Right forelimb (tissue), 1 donor: ENCODE measurements at places on chromosomes 1 and 21.

GRCh38 chr1:41416552-41417334 is 55.5 kb downstream of the FOXO6 start:
- DNase-seq = peak; percentile 84

DNA sequence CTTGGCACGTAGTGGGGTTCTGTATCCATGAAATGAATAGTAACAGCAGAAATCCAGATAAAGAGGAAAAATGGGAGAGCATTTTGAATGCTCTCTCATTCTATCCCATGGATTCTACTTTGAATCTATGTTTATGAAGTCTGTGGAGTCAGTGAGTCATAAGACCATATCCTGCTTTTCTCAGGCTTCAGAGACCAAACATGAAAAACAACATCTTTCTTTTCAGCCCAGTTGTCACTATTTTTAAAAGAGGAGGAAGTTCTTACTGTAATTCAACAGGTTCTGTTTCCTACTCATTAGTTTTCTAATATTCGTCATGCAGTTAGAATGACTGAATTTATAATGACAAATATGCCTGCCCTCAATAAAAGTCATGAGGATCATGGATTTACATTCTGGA is 39.4 kb upstream of the CD55 start:
- DNase-seq = no peak

DNA sequence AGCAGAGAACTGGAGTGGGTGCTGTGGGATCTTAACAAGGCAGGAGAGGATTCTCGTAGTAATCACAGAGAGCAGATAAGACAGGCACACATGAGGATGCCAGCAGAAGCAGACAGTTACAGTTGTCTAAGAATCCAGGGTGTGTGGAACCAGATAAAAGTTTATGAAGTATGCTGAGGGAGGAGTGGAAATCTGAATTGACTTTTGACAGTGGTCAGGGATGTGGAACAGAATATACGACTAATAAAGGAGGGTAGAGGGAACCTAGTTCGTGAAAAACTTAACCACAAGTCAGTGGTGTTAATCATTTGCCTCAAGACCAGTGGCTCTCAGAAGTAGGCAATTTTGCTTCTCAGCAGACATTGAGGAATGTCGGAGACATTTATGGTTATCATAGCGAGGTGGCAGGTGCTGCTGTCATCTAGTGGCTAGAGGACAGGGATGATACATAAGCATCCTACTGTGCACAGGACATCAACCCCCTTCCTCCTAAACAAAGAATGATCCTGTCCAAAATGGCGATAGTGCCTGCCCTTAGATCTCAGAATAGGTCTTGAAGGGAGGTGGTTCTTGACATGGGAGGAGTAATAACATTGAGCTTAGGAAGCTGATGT is 3.0 kb downstream of the LRRC8D start:
- no peak for DNase-seq

- no peak for DNase-seq
Observed at GRCh38 chr1:84700070-84700469, 9.8 kb upstream of the SSX2IP start.

DNA sequence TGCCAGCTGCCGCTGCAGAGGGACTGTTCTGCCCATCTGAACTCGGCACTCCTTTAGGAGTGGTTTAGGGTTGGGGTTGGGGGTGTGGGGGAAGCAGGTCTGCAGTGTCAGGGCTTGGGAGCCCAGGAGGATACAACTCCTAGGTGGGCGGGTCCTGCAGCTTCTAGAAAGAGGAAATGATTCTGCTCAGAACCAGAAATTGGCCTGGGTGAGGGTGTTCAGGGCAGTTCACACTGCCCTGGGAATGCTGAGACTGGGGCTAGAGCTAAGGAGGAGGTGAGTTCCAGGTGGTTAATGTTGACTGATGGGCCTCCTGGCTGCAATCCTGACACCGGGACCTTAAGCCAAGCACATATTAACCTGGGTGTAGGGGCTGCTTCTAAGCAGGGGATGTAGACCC is 4.8 kb upstream of the SLC26A9 start:
- DNase-seq = no peak

DNA sequence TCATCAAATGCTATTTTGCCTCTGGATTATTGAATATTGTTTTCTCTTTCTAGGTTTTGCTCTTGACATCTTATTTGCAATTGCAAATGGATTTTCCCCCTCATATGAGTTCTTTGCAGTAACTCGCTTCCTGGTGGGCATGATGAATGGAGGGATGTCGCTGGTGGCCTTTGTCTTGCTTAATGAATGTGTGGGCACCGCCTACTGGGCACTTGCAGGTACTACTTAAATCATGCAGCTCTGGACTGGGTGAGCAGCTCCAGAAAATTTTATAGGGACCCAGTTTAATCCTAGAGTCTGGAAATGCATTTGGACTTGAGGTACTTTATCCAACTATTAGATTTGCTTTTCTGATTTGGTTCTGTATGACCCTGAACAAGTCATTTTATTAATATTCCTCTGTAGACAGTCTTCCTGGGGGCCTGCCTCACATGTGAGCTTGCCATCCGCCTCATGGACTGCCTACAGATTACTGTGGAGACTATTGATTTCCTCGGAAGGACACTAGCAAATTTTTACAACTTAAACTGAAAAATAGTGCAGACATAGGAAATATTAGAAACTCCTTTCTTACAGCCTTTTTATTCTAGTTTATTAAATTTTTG is 44.5 kb downstream of the SLC22A15 start:
- no peak for DNase-seq

DNA sequence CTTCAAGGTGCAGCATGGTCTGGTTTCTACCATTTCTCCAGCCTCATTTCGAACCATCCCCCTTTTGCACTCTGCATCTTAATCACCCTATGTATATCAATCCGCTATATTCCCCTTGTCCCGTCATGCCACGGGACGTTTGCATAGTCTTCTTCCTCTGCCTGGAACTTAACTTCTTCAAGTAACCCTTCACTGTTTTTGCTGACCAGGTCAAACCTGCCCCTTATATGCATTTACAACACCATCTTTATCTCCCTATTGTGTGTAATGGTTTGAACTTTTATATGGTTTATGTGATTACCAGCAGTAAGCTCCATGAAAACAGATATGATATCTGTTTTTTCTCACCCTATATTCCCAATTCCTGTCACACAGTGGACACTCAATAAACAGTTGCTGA is 2.3 kb downstream of the VPS45 start:
- DNase-seq = no peak

GRCh38 chr21:24785033-24785432 is 822.2 kb downstream of the MRPL39 start:
- no peak for DNase-seq

DNA sequence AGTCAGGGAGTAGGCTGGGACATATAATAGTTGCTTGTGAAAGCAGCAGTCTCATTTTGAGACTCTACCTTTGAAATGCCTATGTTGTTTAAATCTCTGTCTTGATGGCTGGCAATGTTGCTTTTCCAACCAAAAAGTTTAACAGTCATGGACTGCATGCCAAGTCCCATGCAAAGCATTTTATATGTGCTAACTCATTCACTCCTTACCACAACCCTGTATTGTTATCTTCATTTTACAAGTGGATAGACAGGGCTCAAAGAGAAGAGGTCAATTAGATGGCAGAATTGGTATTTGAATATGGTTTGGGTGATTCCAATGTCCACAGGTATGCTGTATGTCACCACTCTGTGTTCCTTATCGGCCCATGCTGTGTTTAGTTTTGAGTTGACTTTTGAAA is 331.4 kb upstream of the USP24 start:
- no peak for DNase-seq

DNA sequence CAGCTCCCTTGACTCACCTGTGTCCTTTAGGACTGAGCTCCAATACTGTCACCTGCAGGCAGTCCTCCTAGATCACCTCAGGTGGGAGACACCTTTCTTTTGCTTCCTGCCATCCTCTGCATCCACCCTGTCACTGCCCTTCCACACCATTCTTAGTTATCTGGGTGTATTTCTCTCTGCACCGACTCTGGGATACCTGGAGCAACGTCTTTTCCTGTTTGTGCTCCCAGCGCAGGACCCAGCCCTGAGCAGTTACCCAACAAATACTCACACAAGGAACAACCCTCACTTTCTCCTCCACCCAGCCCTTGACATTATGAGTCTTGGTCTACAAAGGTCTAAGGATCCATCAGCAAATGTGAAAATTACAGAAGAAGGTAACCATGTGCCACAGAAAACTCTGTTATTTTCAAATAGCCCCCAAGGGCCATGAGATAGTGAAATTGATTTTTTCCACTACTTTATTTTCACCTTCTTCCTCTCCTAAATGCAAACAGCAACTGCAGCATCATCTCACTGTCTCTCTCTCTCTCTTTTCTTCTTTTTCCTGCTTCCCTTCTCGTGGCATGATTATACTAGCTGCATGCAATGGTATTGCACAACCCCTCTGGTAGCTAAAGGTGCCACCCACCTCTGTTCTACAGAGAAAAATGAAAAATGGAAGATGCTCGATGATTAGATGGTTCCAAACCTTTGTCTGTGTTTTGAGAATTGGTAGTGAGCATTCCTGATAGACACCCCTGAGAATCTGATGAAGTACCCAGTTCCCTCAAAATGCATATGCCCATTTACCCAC is 89.0 kb downstream of the MIS18A start:
- DNase-seq = no peak
